ENCODE measurements at places on chromosomes 5 and 9. TPM values are rescaled to one million over a fixed set of nuclear protein-coding genes. Genes with fewer than 3 reads are reported as not detected.

ARSB gene
- 26.1 TPM for total RNA-seq

DNA sequence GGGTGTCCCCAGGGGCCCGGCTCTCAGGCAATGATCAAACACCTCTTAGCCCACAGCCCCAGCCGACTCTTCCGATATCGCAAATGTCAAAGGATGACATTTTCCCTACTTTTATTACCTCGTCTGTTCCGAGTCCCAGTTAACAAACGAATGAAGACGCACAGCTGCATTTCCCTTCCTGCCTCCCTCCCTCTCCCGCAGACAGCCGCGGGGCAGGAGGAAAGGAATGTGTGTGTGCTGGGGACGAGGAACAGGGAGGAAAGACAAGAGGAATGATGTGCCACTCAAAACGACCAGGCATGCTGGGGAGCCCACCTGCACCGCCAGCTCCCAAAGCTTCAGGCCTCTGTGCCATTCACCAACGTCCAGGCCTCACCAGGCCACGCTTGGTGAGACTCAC, 125.9 kb upstream of the SARDH start:
- DNase-seq: peak; percentile 63

GRCh38 chr5:31476738-31477141, 55.2 kb downstream of the DROSHA start:
- DNase-seq: no peak

- DNase-seq: peak; percentile 79
Observed at GRCh38 chr9:123795336-123795735, 134.6 kb downstream of the DENND1A start.

GRCh38 chr5:17879276-17879675, 245.0 kb downstream of the TAF11L14 start:
- no peak for DNase-seq

All from fibroblast of villous mesenchyme (primary cell).